Immature natural killer cell (primary cell): ENCODE measurements at places on chromosomes 16 and 17. TPM values are rescaled to one million over a fixed set of nuclear protein-coding genes. Genes with fewer than 3 reads are reported as not detected.

GNAO1 gene
- not detected for polyA plus RNA-seq

DNA sequence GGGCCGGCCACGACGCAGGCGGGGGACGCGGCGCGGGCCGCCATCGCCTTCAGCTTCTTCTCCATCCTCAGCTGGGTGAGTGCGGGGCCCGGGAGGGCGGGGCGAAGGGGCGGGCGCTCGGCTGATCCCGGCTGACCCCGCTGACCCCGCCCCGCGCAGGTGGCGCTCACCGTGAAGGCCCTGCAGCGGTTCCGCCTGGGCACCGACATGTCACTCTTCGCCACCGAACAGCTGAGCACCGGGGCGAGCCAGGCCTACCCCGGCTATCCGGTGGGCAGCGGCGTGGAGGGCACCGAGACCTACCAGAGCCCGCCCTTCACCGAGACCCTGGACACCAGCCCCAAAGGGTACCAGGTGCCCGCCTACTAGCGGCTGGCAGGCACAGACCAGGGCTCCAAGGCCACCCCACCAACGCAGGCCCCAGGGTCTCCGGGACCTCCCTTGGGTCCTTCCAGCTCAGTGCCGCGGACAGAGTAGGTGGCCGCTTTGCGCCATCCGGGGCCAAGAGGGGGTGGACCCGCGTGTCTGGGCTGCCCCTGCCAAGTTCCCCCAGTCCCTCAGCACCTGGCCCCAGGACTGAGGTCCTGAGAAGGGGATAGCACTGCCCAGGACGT, 3.0 kb downstream of the SYNGR3 start:
- DNase-seq: no peak

DNA sequence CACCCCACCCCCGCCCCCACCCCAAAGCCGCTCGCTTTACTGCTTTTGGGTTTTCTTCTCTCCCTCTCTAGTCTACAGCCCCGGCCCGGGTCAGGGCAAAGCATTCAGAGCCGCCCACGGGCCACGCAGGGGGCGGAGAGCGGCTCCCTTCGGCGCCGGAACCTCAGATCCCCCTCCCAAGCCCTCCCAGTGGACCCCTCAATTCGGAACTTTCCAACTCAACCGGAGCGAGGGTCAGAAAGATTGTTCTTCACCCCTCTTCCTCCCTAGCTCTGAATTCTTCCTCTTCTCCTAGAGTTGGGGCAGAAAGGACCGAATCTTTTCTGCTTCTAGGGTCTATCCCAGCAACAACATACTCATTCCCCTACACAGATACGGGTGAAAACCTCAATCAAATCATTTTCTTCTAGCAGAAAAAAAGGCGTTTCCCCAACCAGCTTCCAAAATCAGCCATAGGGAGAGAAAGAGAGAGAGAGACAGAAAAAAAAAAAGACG, 1.0 kb downstream of the HOXB2 start:
- DNase-seq: peak; percentile 22

DNA sequence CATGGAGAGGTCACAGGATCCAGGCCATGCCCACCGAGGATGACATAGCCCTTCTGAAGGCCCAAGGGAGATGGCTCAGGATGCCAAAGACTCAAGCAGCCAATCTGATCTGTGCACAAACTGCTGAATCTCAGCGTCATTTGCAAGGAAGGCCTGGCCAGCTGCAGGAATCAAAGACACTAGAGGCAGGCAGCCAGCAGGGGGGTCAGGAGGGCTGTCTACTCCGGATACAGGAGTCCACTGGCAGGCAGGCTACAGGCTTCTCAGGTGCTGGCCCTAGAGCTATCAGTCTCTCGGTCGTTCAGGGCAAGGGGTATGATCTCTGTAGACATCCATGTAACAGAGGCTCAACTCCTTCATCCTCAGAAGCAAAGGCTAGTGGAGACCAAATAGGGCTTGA, 1735.3 kb downstream of the TP53TG3F start:
- no peak for DNase-seq

GID4 gene
- 5.0 TPM for polyA plus RNA-seq

MYL11 gene
- 18.7 TPM for polyA plus RNA-seq

GRCh38 chr17:41863074-41863848, 2.0 kb downstream of the KLHL11 start:
- peak; percentile 36 for DNase-seq

DNA sequence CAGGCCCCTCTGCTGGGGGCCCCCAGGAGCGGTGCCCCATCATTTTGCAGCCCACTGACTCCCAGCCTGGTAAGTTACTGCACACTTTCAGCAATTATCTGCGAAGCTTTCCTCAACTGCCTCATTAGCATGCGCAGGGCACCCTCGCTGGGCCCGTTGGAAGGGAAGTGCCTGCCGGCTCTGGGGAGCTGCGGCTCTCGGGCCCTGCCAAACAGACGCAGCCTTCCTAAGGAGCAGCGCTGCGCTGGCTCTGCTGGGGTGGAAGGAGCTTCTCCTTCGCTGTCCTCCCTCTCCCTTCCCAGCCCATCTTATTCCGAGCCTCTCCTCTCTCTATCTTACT, 71.0 kb downstream of the RBBP6 start:
- no peak for DNase-seq

HOXB13 gene
- not detected for polyA plus RNA-seq

B4GALNT2 gene
- polyA plus RNA-seq: not detected
